ENCODE measurements at places on chromosomes 4 and X. TPM values are rescaled to one million over a fixed set of nuclear protein-coding genes. Genes with fewer than 3 reads are reported as not detected.

AGA gene
- total RNA-seq: 27.1 TPM

TLR3 gene
- total RNA-seq: 0.40 TPM

TLL1 gene
- not detected for total RNA-seq

GABRG1 gene
- total RNA-seq: not detected

DMRTC1 gene
- 0.13 TPM for total RNA-seq

FHDC1 gene
- total RNA-seq: 0.12 TPM

ASB9 gene
- 0.58 TPM for total RNA-seq

AMTN gene
- not detected for total RNA-seq

TRPC5OS gene
- not detected for total RNA-seq

TRAM1L1 gene
- total RNA-seq: not detected

GYPB gene
- total RNA-seq: not detected

PAGE4 gene
- total RNA-seq: not detected

CETN2 gene
- 7.3 TPM for total RNA-seq

TRIM75 gene
- not detected for total RNA-seq

NSDHL gene
- total RNA-seq: 14.7 TPM

RAB40A gene
- total RNA-seq: 0.07 TPM

F8A3 gene
- total RNA-seq: 0.20 TPM

BMP3 gene
- total RNA-seq: not detected

SCD5 gene
- 0.76 TPM for total RNA-seq

LONRF3 gene
- total RNA-seq: 1.2 TPM

ARMCX4 gene
- 2.2 TPM for total RNA-seq

GLRA2 gene
- not detected for total RNA-seq

COX7B2 gene
- total RNA-seq: not detected

CDKL5 gene
- total RNA-seq: 1.4 TPM

NAA10 gene
- 79.0 TPM for total RNA-seq
